ENCODE measurements at places on chromosomes 5 and 9. TPM values are rescaled to one million over a fixed set of nuclear protein-coding genes. Genes with fewer than 3 reads are reported as not detected.

GRCh38 chr9:37565661-37566618 lies 10.2 kb downstream of the FBXO10 start:
- H3K4me3 ChIP-seq: no peak overlapping the region
- H3K27me3 ChIP-seq: no peaks in the 10 kb centered on the region
- no peaks in the 10 kb centered on the region for H3K36me3 ChIP-seq

The KCTD16 gene
- 0.33 TPM for total RNA-seq

The STKLD1 gene
- total RNA-seq: 0.48 TPM

DNA sequence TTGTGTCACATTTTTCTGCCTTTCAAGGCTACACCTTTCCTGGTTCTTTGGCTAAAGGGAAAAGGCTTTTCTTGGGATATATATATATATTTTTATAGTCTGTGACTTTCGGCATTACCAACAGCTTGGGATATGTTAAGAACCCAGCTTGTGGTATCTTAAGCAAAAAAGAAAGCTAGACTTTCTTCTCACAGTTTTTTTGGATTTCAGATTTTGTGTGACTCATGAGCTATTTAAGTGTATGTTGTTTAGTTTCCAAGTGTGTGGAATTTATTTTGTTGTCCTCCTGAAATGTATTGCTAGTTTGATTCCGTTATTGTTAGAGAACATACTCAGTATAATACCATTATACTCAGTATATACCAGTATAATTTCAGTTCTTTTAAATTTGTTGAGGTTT lies 64.8 kb downstream of the ERCC6L2 start:
- H3K27ac ChIP-seq: no peak overlapping the region
- no peak overlapping the region for H3K4me3 ChIP-seq
- H3K36me3 ChIP-seq: no peaks in the 10 kb centered on the region
- no peak for DNase-seq
- H3K27me3 ChIP-seq: no peaks in the 10 kb centered on the region

The PCDHA6 gene
- 0.92 TPM for total RNA-seq

GRCh38 chr5:27221410-27221809 lies 183.0 kb upstream of the CDH9 start:
- no peaks in the 10 kb centered on the region for H3K27me3 ChIP-seq
- H3K4me1 ChIP-seq: no peaks in the 10 kb centered on the region
- H3K27ac ChIP-seq: no peak overlapping the region

- H3K27me3 ChIP-seq: no peaks in the 10 kb centered on the region
- DNase-seq: no peak
- H3K27ac ChIP-seq: no peak overlapping the region
- H3K4me1 ChIP-seq: peaks cover 1% of the 10 kb centered on the region
Observed at GRCh38 chr9:122076117-122076516, 17.0 kb downstream of the TTLL11 start.

DNA sequence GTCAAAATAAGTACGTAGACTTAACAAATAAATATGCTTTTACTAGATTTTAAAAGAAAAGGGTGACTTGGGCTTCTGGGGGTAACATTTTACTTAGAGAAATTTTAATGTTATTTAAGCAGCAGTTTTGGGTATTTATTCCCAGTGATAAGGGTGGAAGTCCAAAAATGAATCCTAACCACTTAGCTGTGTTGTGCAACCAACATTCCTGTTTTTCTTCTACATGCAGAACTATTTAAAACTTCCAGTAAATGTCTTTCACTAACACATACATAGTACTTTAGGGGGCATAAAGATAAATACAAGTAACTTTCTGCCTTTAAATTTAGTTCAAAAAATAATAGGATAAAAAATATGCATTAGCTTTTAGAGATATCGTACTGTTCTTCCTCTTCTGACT lies 436.7 kb downstream of the CTNND2 start:
- H3K4me1 ChIP-seq: no peaks in the 10 kb centered on the region
- H3K36me3 ChIP-seq: no peaks in the 10 kb centered on the region
- H3K4me3 ChIP-seq: no peak overlapping the region
- no peaks in the 10 kb centered on the region for H3K27me3 ChIP-seq
- H3K27ac ChIP-seq: no peak overlapping the region

DNA sequence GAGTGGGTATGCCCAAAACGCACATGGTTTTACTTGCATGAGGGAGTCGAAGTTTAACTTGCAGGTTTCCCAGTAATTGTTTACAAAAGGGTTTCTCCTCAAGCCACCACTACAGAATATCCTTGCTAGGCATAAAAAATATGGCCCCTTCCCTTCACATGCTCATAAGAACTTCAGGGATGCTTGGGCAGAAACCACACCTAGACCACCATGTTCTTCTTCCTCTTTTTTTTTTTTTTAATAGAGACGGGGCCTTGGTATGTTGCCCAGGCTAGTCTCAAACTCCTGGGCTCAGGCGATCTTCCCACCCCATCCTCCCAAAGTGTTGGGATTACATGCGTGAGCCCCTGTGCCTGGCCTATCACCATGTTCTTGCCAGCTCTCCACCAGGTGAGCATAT lies 18.6 kb upstream of the PLIN2 start:
- H3K27ac ChIP-seq: no peak overlapping the region
- no peaks in the 10 kb centered on the region for H3K27me3 ChIP-seq
- H3K36me3 ChIP-seq: no peaks in the 10 kb centered on the region
- H3K4me1 ChIP-seq: no peaks in the 10 kb centered on the region
- DNase-seq: no peak

DNA sequence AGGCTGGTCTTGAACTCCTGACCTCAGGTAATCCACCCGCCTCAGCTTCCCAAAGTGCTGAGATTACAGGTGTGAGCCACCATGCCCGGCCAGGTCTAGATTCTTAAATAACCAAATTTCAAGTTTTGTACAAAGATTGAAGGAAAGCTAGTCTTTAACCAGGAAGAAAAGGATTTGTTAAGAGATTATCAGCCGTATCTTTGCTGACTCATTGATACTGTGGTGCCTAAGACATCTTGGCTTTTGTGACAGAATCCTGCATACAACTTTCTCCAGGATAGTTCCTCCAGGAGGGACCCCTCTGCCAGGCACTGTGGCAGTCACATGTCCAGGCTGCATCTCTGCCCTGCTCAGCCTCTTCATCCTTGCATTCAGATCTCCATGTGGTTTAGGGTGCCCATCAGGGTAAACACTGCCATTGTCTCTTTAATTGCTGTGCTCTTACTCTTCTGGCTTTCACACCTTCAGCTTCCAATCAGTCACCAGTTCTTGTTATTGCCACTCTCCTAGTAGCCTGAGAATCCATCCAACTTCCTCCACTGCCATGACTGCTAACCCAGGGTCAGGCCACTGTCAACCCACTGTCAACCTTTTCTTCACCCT lies 10.0 kb downstream of the MAP3K1 start:
- no peak overlapping the region for H3K4me3 ChIP-seq
- H3K4me1 ChIP-seq: peaks cover 14% of the 10 kb centered on the region
- no peaks in the 10 kb centered on the region for H3K36me3 ChIP-seq
- H3K27ac ChIP-seq: no peak overlapping the region

DNA sequence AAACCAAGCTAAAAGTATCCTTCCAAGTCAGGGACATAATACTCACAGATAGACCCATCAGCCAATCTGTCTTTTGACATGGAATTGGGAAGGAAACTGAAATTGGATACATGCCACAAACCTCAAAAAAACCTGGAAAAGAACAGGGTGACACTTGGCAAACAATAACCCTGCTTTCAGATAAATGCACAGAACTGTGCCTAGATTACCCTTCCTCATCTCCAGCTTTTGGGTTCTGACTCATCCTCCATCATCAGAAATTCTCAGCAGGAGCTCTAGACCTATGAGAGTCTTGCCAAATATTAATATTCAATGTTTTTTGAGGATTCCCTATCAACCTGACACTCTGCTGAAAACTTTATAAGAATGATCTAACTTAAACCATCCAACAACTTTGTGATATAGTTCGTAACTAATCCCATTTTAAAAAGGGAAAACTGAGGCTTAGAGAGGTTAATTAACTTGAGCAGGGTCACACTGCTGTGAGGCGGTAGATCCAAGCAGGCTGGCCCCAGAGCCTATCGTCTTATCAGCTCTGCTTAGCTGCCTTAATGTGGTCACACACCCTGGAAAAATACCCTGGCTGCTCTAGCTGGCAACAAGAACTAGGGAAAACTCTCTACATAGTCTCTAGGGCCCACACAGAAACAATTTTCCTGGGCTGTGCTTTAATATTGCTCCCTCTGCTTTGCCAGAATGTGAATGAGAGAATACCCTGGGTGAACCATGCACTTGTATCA lies 157.0 kb upstream of the TRPC7 start:
- H3K27ac ChIP-seq: no peak overlapping the region
- no peaks in the 10 kb centered on the region for H3K4me1 ChIP-seq
- no peaks in the 10 kb centered on the region for H3K36me3 ChIP-seq
- no peaks in the 10 kb centered on the region for H3K27me3 ChIP-seq
- DNase-seq: no peak

DNA sequence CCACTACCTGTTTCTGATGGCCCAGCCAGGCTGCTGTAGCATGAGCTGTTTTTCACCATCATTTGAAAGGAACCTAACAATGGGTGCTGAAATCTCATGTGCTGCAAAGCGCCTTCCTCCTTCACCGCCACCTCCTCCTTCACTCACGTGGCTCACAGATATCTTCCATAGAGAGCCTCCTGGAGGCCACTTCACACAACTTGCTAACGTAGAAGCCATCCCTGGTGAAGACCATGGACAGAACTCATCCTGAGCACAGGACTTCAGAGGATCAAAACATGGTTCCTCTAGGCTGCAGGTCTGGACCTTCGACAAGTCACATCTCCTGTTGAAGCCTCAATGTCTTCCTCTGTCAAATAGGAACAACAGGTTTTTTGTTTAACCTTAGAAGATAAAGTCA lies 155.5 kb upstream of the RAD23B start:
- no peaks in the 10 kb centered on the region for H3K36me3 ChIP-seq
- no peak overlapping the region for H3K4me3 ChIP-seq
- no peak overlapping the region for H3K27ac ChIP-seq

The SOX30 gene
- not detected for total RNA-seq

The TRAF1 gene
- total RNA-seq: 5.7 TPM

DNA sequence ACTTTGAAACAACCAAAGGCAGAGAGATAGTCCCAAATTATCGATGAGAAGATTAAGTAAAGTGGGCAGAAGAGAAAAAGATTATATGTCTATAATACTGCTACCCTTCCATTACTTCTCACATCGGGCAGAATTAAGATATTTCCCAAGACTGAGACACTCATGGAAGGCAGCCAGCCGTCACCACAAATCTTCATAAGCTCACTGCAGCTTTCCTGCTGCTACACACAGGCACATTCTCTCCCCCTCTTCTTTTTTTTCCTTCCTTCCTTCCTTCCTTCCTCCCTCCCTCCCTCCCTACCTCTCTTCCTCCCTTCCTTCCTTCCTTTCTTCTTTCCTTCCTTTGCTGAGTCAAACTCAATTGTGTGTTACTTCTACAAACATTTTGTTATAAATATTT lies 58.7 kb upstream of the SPATA31C2 start:
- H3K27me3 ChIP-seq: no peaks in the 10 kb centered on the region
- H3K4me3 ChIP-seq: no peak overlapping the region
- no peak for DNase-seq
- no peak overlapping the region for H3K27ac ChIP-seq
- peaks cover 2% of the 10 kb centered on the region for H3K4me1 ChIP-seq

The TMEM252 gene
- total RNA-seq: not detected

DNA sequence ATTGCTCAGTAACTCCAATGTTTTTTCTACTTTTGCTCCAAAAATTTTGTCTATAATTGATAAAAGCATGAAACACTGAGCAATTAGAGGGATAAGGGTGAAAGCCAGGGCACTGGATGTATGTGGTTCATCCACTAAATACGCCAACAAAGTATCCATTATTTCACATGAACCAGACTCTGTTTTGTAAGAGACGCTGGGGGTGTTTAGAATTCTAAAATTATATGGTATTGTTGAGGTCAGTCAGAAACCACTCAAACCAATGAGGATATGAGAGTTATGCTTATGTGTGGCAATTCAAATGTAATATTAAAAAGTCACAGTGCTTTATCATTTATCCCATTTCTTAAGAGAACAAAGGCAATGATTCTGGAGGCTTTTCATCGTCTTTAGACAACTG lies 220.2 kb downstream of the EFNA5 start:
- H3K36me3 ChIP-seq: no peaks in the 10 kb centered on the region
- H3K27ac ChIP-seq: no peak overlapping the region
- H3K4me1 ChIP-seq: no peaks in the 10 kb centered on the region
- H3K4me3 ChIP-seq: no peak overlapping the region

The PLPP7 gene
- 9.3 TPM for total RNA-seq

- no peaks in the 10 kb centered on the region for H3K4me1 ChIP-seq
- no peak overlapping the region for H3K4me3 ChIP-seq
- no peak for DNase-seq
- no peak overlapping the region for H3K27ac ChIP-seq
- H3K27me3 ChIP-seq: no peaks in the 10 kb centered on the region
Observed at GRCh38 chr5:76576996-76577395, 46.2 kb downstream of the F2RL2 start.

The TRIM7 gene
- total RNA-seq: 0.93 TPM

The MAMDC2 gene
- total RNA-seq: 70.5 TPM

GRCh38 chr5:172870291-172870714 lies 36.3 kb downstream of the ERGIC1 start:
- H3K4me1 ChIP-seq: peaks cover 53% of the 10 kb centered on the region
- no peak for DNase-seq
- no peaks in the 10 kb centered on the region for H3K27me3 ChIP-seq

GRCh38 chr9:38119560-38120236 lies 50.7 kb upstream of the SHB start:
- no peak for DNase-seq
- no peaks in the 10 kb centered on the region for H3K36me3 ChIP-seq
- no peaks in the 10 kb centered on the region for H3K4me1 ChIP-seq
- H3K4me3 ChIP-seq: no peak overlapping the region

GRCh38 chr5:37889612-37890317 lies 49.9 kb upstream of the GDNF start:
- H3K27ac ChIP-seq: no peak overlapping the region
- no peak for DNase-seq
- no peak overlapping the region for H3K4me3 ChIP-seq
- H3K27me3 ChIP-seq: no peaks in the 10 kb centered on the region

The ZNF366 gene
- total RNA-seq: 3.5 TPM

The FLT4 gene
- 4.1 TPM for total RNA-seq

The PCDHB13 gene
- 3.9 TPM for total RNA-seq

The SLC25A2 gene
- total RNA-seq: 1.4 TPM

- H3K4me3 ChIP-seq: no peak overlapping the region
- no peaks in the 10 kb centered on the region for H3K27me3 ChIP-seq
- H3K4me1 ChIP-seq: no peaks in the 10 kb centered on the region
- no peak overlapping the region for H3K27ac ChIP-seq
- no peak for DNase-seq
- H3K36me3 ChIP-seq: no peaks in the 10 kb centered on the region
Observed at GRCh38 chr5:123001808-123002207, 34.7 kb downstream of the PPIC start.

DNA sequence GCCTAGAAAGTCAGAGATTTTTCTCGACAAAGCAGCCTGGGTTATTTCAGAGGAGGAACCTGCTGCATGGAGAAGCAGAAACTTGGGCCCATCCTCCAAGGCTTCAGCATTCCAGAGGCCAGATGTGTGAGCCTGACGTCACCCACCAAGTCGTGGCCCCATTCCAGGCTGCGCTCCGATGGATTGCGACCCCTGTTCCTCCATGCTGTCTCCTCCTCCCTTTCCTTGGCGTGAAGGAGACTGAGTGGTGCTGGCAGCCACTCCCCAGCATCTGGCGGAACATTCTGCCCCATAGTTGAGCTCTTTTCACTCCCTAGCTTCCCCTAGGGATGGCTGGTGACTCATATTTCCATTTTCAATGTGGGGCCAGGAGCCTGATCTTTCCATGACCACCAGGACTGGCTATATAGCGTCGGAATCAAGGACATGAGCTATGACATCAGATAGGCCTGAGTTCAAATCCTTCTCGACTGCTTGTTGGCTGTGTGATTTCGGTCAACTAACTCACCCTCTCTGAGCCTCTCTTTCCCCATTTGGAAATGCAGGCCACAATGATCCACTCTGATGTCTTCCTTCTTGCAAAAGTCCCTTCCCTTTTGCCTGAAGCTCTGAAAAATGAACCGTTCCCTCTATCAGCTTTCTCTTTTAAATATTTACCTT lies 24.5 kb upstream of the DUSP1 start:
- H3K27me3 ChIP-seq: no peaks in the 10 kb centered on the region
- H3K4me1 ChIP-seq: peaks cover 13% of the 10 kb centered on the region
- peak overlapping the region; percentile 77 for H3K27ac ChIP-seq
- DNase-seq: peak; percentile 99

The PRPF4 gene
- total RNA-seq: 24.8 TPM
